ENCODE measurements at places on chromosomes 6 and 20.
A peak's percentile ranks its signal among the peaks of the same experiment; 100 is the strongest.

DNA sequence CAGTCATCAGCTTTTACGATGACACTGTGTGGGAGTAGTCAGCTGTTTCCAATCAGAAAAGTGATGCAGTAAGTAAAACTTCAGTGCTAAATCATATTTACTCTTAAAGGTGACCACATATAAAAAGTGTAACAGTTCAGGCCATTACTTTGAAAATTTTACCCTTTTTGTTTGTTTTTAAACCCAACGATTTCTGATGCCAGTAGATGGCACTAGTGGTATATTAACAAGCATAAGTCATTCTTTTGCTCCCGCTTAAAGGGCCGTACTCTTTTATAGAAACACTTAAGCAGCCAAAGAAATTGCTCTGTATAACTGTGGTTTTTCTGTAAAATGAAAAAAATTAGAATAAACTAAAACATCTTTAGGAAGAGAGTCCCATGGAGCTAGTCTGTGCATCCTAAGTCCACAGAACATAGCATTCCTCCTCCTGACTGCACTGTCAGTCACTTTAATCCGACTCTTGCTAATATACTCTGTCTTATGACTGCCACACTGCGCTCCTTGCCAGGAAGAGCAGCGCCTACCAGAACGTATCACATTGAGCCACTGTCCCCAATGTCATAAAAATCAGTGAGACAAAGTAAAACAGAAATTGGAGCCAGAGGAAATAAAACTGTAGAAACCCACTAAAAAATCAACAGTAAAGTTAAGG is 25.0 kb downstream of the HEBP2 start:
- no peak for DNase-seq

GRCh38 chr6:41647061-41647511 is 8.8 kb downstream of the MDFI start:
- no peak for DNase-seq

DNA sequence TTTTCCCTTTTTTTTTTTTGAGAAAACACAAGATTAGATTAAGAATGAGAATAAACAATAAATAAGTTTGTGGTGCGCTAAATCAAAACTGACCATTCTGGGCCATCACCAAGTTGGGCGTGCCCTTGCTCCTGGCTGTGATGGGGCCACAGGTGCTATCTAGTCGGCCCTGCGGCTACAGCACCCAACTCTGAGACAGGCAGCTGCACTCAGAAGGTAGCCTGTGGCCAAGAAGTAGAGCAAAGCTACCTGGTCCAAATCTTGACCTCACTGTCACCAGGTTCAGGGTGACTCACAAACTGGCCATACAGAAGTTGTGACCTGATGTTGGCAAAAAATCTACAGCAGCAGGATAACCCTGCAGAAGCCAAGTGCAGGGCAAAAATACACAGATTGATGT is 3.4 kb downstream of the TXNDC5 start:
- no peak for DNase-seq

- no peak for DNase-seq
These were observed at the start of gene SYNDIG1 for GRCh38 chr20:24469116-24469893. SYNDIG1 (plus strand) TSS chr20:24469629; CDS start chr20:24543098, 73,469 bp downstream.

DNA sequence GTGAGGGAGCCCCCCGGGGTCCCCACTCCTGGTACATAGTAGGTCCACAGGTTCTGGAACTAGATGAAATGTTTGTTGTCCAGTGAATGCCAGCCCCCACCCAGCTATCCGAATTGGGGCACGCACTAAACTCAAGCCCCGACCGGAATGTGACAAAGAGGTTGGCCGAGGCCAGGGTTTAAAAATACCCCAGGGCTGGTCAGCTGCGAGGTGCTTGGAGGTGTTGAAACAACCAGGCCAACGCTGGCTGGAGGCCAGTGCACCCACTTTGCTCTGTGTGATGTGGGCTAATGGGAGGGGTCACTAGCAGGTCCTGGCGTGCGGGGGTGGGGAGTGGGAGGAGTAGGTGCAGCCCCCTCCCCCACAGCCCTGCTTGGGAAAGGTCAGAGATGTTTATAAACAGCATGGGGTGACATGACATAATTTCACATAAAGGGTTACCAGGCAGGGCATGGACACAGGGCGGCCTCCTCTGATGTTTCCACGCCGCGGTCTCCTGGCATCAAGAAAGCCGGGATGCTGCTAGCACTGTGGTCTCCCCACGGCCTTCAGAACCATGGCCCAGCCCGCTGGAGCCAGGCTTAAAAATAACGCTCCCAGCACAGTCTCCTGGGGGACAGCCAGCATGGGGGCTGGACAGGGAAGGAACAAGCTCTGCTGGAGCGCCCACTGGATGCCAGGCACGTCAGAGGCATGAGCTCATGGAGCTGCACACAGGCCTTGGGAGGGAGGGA is 111.2 kb upstream of the PTPN1 start:
- no peak for DNase-seq

GRCh38 chr20:20734475-20734948 is 22.1 kb upstream of the RALGAPA2 start:
- no peak for DNase-seq

DNA sequence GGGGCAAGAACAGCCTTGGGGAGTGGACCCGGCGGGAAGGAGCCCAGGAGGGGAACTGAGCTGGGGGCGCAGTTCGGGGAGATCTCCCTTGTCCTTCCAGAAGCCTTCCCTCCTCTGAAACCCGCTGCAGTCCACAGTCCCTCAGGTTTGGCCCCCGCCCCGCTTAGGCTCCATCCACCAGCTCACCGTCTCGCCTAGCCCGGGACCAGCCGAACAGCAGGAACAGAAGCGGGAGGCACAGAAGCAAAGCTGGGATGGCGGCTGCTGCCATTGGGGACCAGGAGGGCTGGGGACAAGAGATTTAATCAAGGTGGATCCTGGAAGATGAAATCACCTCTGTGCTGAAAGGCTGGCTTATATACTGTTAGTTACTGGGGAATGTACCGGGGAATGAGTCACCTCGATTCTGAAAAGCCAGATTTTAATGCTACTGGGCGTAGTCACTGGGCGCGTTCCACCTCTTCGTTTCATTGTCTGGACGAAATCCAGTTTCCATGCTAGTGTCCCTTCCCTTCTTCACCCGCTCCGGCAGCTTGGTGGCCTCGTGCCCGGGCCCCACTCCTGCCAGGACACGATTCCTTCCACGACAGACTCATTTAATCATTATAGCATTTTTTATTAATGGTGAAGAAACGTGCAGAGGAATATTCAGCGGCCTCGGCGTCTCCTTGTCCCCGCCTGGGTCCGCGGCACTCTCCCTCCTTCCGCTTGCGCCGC is at the start of gene RAET1L:
RAET1L (minus strand) TSS at position 332 of the 717 bp plus-strand sequence; CDS start at position 271, 61 bp downstream.
- DNase-seq, result no peak

- no peak for DNase-seq
These were observed 24.7 kb upstream of the BLCAP start for GRCh38 chr20:37552415-37552814.

- DNase-seq, result no peak
These were observed 95.2 kb downstream of the JAG1 start for GRCh38 chr20:10578607-10579006.

DNA sequence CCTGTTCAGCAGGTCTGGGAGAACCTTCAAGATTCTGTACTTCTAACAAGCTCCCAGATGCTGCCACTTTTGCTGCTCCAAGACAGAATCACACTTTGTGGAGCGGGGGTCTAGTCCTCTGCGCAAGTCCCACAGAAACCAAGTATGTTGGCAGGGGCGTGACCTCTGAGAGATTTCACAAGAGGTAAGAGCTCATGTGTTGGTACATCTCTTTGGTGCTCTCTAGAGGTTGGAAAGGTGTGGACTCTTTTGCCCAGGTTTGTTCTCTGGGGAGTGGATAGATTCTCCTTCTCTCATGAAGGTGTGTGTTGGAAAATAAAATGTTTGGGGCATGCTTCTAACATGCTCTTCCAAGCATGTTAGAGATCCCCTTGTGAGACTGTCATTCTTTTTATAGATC is 340.9 kb upstream of the IRAK1BP1 start:
- no peak for DNase-seq

DNA sequence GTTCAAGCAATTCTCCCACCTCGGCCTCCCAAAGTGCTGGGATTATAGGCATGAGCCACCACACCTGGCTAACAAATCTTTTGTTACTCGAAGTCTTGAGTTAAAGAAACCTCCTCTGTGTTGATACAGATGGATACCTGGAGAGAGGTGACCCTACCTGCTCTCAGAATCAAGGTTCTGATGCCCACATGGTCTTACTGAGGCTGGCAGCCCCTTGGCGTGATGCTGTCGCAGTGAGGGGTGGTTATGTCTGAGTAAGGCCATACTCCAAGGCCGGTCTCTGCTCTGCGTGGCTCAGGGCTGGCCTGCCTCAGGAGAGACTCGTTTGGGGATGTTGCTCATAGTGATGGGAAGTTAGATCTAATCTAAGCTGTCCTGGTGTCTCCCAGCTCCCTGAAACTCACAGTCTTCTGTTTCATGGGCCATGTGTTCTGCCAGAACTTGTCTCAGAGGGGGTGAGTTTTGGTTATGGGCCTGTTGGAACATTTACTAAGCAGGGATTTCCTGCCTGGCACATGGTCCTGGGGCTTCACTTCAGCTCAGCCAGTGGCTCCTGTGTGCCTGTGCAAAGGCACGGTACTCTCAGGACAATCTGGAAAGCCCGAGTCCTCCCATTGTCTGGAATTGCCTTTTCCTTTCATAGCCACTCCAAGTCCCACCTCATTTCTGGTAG is 17.5 kb upstream of the TRAF3IP2 start:
- DNase-seq, result no peak

- DNase-seq, result peak; percentile 17
These were observed 16.6 kb upstream of the TRIM27 start for GRCh38 chr6:28940294-28940857.

GRCh38 chr6:36853325-36853724 is 14.1 kb upstream of the CPNE5 start:
- no peak for DNase-seq

DNA sequence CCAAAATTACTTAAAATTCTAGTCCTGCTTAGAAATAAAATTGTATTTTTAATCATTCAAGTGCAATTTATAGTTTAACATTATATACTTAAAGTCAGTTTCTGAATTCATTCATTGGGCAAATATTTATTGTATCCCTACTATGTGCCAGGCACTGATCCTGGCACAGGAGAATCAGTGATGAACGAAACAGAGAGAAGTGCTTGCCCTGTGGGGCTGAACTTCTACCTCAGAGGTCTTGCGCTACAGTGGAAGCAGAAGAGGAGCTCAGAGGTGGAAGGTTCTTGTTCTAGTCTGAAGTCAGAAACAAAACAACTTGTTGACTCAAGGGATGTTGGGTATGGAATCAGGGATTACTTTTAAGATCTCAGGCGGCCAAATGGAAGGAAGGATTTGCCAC is 6.0 kb downstream of the CLDN20 start:
- no peak for DNase-seq

- DNase-seq, result no peak
These were observed 63.2 kb downstream of the BANF2 start for GRCh38 chr20:17762873-17763557.

DNA sequence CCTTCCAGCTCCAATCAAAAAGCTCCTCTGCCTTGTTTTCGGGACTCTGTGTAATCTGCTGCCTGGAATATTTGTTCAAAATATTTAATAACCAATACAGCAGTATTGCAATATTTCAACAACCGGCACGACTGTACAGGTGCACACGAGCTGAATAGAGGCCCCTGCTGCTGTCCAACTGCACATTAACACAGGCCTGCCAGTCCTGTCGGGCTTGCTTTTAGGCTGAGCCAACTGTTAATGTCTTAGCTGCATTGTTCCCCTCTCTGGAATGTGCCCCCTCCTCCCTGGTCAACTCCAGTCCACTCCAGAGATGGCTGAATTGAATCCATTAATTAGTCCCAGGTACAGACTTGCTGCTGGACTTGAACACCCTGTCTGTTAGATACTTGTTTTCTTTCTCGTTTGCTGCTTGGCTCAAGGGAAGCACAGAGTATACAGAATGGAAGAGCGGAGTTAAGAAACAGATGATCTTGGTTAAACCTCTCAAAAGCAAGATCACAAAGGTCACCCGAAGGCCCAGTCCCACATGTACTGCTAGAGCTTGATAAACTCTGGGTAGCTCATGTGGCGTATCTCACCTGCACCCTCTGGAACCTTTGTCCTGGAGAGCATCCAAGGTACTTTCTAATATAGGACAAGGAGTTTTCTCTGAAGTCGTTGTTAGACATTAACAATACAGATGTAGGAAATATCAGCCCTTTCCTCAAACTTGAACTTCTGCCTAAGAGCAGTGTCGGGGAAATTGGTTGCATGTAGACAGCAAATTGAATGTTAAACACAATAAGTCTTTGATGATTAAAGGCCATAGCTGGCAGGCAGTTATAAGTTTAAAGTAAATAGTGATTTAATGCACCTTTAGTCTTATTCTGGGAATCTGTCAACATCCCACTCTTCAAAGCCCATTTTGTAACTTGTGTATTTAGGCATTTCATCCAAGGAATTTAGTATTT is 31.9 kb downstream of the SHLD1 start:
- DNase-seq, result no peak

- no peak for DNase-seq
These were observed 178.3 kb upstream of the FOXA2 start for GRCh38 chr20:22762576-22763256.

DNA sequence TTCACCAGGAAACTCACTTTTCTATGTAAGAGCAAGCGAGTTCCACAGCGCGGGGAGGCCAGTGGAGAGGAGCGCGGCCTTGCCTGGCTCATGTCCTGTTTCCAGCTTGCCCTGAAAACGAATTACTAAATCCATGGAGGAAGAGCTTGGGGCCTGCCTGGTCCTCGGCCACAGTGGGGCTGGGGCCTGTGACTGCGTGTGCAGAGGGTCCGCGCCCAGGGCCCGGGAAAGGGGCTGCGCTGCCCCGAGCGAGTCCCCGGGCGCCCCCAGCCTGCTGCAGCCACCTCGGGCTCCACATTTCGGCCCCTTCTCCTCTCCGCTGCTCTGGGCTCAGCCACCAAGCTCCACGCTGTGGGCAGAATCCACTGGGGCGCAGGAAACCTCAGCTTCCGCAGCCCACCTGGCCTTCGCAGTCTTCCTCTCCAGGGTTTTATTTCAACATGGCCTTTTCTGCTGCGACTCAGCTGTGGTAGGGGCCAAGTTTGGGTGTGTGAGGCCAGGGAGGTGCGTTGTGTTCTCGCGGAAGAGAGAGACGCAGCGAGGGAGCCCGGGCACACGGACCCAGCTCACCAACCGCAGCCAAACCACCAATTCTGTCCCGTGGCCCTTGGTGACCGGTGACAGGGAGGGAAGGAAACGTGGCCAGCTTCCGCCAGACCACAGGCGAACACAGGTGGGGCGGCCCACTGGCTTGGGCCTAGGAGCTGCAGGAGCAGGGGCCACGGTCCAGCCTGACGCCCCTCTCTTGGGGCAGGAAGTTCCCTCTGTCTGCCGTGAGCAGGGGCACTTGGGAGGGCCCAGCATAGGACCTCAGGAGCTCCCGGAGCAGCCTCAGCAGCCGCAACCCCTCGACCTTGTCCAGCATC is 211.4 kb downstream of the ERMARD start:
- no peak for DNase-seq

- DNase-seq, result no peak
These were observed 349.4 kb upstream of the MAP3K7 start for GRCh38 chr6:90936286-90936685.

DNA sequence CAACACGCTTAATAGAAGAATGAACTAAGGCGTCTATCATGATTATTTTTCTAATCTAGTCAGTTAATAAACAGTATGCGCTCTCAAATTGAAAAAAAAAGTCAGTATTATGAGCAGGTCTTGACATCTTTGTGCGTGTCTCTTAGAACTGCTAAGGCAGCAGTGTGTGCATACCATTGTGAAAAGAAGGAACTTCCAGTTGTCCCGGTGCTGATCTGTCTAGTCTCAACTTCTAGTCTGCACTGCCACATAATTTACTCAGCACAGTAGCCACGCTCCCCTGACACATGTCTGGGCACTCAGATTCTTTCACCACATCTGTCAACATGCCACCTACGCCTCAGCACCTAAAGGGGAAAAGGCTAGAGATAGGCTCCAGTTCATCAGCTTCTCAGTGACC is 61.1 kb upstream of the SPDEF start:
- DNase-seq, result no peak
